HS-5 (cell line): ENCODE measurements at places on chromosomes 11 and 22.

GRCh38 chr11:80519596-80520506 lies 1079.0 kb upstream of the TENM4 start:
- DNase-seq, result no peak

DNA sequence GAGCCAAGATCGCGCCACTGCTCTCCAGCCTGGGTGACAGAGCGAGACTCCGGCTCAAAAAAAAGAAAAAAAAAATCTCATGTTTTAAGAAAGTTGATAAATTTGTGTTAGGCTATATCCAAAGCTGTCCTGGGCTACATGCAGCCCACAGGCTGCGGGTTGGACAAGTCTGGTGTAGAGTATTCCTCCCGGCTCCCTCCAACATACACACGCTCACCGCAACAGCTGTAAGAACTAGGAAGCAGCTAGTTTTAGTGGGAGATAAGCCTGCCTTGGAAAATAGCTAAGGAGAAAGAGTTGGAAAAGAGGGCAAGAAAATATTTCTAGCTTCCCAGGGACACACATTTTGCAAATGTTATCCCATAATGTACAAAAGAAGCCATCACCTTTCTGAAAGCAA lies 46.6 kb downstream of the CELF1 start:
- DNase-seq, result no peak

DNA sequence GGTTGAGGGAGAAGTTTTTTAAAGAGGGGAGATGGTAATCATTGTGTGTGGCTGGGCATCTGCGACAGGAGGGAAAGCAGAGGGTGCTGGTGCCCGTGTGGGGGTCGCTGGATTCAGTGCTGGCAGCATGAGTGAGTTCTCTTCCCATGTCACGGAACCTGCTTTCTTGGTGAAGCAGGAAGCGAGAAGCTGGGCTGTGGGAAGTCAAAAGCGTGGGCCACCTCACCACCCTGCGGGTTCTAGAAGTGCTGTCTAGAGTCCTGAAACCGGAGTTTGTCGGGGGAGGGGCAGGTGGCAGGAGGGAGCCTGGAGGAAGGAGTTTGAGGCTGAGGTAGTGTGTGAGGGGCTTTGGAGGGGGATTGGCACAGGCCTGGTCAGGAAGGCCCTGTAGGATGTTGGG lies 14.2 kb downstream of the SART1 start:
- no peak for DNase-seq

DNA sequence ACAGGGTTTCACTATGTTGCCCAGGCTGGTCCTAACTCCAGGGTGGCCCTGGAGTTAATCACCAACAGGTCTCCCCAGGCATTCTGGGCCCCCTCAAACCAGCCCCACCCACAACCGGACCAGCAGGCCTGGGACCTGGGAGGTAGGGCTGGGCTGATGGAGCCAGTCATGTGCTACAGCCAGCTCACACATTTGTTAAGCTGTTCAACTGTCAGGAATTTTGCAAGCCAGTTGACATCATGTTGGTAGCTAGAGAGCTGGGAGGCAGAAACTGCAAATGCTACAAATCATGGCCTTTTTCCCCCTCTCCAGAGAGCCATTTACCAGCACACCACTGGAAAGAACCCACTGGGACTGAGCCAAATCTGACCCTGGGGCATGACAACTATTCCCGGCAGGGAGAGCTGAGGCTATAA lies 6.8 kb downstream of the ARHGAP1 start:
- DNase-seq, result no peak

DNA sequence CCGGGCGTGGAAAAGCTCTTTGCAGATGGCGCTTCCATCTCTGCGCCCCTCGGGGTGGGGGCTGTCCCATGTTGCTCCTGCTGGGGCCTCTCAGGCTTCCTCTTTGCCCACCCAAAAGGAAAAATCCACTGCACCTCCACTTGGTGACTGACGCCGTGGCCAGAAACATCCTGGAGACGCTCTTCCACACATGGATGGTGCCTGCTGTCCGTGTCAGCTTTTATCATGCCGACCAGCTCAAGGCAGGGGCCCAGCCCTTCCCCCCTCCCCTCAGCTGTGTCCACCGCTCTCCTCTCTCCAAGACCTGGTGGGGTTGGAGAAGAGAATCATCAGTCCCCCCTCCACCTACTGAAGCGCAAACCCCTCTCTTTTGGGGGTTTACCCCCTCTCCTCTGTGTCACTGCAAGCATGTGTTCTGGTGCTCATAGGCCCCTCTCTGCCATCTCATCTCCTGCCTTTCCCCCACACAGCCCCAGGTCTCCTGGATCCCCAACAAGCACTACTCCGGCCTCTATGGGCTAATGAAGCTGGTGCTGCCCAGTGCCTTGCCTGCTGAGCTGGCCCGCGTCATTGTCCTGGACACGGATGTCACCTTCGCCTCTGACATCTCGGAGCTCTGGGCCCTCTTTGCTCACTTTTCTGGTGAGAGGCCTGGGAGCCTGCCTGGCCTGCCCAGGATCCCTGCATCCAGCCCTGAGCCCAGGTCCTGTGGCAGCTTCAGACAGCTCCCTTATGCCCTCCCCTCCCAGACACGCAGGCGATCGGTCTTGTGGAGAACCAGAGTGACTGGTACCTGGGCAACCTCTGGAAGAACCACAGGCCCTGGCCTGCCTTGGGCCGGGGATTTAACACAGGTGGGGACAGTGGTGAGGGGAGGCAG lies 1.8 kb downstream of the LARGE2 start:
- no peak for DNase-seq

GRCh38 chr22:32888976-32889375 lies 87.5 kb downstream of the TIMP3 start:
- DNase-seq, result no peak

- DNase-seq, result no peak
Observed at GRCh38 chr11:62777389-62777788, 6.2 kb downstream of the TAF6L start.

DNA sequence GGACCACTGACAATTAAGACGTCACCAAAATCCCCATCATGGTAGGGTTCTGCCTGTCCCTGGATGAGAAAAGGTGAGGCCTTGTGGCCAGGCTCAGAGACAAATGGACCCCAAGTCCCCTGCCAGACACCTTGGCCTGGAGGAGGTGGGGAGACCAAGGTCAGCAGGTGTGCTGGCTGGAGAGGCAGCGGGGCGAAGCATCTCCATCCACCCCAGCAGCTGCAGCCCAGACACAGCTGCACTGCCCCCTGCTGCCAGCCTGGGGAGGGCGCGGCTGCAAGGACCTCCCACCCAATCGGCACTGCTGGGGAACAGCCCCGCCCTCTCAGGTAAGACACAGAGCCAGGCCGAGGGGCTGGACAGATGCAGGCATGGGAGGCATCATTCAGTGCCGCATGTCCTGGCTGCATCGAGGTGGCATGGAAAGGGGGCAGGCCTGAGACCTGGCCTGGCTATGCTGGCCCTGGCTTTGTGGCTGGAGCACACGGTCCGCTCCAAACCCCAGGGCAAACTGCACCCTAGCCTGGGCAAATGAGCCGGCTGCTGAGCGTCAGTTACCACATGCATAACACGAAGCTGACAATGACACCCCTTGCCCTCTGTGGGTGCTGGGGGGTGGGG lies 12.2 kb upstream of the MFNG start:
- no peak for DNase-seq

DNA sequence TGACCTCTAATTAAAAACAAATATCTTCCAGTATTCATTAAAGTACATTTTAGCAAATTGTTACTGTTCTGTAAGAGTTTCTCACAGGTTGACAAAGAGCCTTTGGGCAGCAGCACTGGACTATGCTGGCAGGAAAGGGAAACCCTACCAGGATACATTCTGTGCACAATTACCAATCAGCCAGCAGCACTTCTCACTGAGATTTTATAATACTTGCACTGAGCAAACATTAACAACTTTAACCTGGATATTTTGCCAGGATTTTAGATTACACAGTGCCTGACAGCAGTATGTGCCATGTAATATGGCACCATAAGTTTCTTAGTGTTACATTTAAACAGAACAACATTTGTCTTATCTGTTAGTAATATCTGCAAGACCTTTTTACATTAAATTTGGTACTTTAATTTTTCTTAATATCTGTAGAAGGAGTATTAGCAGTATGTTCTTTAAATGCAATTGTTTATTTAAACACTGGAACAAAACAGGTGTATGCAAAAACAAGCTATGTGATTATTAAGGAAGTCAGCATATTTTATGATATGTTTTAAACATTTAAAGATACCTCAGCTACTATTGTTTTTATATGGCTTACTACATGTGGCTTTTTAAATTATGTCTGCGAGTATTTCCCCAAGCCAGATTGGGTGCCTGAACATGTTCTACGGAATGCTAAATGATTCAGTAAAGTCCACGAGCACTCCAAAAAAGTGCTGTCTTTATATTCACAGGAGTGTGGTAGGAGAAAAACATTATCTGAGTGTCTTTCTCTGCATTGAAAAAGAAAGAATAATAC lies 699.0 kb upstream of the LUZP2 start:
- DNase-seq, result no peak
